H7 (cell line): ENCODE measurements at places on chromosomes 3 and 15. TPM values are rescaled to one million over a fixed set of nuclear protein-coding genes. Genes with fewer than 3 reads are reported as not detected.

DNA sequence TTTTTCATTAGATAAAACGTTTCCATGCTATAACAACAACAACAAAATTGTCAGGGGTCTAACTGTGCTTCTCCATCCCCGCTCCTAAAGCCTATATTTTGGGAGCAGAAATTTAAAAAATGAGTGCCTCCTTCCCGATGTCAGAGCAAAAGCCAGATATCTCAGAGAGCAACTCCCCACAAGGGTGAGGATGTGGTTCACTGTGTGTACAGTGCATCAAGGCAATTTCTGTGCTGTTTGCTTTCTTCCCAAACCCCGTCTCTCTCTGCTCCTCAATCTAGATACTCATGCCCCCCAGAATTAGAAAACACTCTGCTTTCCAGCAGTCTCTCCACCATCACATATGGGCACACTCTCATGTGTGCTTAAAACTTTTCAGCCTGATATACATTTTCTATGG lies 76.7 kb upstream of the MBNL1 start:
- no peak for DNase-seq

GRCh38 chr15:98150536-98150935 lies 190.0 kb downstream of the ARRDC4 start:
- no peak for DNase-seq

WNT7A gene
- 0.04 and 0.07 TPM in 2 replicates for total RNA-seq

GRCh38 chr3:30399394-30400181 lies 206.8 kb upstream of the TGFBR2 start:
- no peak for DNase-seq

CCR9 gene
- not detected in 2 replicates for total RNA-seq

DNA sequence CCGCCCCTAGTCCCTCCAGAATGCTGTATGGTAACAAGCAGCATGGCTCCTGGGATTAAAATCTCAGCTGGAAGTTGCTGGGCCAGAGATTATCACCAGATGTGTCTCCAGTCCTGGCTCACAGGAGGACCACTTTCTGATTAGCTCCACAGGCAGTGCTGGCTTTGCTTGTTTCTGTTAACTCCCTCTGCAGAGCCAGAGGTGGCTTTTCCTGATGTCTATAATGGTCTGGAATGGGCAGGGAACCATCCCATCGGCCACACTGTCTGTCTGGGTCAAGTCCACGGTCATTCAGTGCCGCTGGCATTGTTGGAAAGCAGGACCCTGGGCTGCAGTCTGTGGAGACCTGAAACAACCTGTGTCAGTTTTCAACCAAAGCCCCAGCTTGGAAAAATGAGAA lies 119.6 kb upstream of the CTDSPL start:
- no peak for DNase-seq

DNA sequence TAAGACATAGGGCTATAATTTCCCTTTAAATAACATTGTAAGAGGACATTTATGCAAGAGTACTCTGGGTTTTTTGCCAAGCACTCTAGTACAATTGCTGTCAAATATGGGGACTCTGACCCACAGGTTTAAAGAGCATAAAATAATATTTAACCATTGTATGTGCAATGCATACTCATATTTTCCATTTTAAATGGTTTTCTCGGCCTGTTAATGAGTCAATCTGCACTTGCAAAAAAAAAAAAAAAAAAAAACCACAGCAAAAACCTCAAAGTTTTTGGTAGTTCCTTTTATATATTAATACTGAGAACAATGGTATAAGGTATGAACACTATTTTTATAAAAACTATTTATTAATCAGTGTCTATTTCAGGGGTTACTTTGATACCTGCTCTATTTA lies 304.0 kb upstream of the CBLB start:
- DNase-seq = no peak

DNA sequence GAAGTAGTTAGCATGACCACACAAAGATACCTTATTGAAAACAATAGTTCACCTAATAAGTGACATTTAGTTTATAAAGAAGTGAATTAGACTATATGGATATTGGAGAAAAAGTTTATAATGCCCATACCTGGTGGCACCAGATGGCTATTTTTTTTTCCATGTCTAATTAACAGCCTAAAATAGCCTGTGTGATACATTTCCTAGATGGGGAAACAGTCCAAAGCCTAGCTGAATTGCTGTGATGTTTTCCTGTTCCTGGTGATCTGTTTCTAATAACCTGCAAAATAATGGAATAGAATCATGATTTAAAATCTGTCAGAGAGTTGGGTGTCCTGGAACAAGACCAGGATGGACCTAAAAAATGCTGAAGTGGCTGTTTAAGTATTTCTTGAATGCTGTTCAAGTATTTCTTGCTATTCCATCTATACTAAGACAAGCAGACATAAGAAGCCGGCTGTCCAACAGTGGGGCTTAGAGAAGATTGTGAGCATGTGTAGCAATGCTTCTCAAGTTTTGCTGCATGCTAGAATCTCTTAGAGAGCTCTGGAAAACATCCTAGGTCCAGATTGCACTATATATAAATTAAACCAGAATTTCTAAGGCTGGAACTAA lies 31.3 kb downstream of the LRRC3B start:
- DNase-seq = no peak

DNA sequence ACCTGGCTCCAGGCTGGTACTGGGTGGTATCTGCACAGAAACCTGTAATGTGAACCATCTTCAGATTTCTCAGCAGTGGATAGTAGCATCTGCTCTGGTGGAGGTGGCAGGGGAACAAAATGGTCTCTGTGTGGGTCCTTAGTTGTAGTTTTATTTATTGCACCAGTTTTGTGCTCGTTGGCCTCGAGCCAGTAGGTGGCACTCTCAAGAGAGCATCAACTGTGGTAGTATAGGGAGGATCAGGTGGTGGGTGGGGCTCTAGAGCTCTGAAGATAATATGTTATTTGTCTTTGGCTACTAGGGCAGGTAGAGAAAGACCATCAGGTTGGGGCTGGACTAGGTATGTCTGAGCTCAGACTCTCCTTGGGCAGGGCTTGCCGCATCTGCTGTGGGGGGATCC lies 254.0 kb upstream of the GPR149 start:
- no peak for DNase-seq

GRCh38 chr3:42664438-42664803 lies 10.9 kb downstream of the ZBTB47 start:
- DNase-seq = peak; percentile 61

DNA sequence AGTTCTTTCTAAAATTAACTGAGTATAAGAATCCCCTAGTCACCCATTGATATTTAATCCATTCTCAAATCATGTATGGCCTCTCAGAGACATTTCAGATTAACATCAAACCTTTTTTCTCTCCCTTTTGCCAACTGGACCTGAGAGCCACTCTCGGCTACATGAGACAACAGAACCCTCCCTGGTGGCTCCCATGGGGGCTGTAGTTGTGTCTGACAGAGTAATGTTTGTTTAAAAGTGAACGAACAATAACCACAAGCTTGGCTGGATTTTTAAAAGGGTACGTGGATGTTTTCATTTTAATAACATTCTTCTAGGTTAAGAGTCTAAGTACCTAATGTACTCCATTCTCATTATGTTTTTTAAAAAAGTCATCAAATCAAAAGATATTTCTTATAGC lies 37.1 kb downstream of the P3H2 start:
- no peak for DNase-seq

DNA sequence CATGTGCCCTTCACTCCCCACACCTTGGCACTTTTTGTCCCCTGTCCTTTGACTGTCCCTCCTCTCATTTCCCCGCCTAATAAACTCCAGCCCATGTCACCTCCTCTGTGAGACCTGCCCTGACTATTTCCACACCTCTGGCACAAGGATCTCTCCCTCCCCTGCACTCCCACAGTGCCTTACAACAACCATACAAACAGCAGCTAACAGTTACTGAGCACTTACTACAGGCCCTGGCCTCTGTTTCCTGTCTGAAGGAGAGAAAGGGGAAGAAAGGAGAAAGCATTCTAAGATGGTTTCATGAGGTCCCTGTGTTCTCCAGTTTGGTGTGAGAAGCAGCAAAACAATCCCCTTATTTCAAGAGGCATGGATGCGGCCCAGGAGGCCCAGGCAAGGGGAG lies 20.0 kb upstream of the TRH start:
- DNase-seq = no peak

DNA sequence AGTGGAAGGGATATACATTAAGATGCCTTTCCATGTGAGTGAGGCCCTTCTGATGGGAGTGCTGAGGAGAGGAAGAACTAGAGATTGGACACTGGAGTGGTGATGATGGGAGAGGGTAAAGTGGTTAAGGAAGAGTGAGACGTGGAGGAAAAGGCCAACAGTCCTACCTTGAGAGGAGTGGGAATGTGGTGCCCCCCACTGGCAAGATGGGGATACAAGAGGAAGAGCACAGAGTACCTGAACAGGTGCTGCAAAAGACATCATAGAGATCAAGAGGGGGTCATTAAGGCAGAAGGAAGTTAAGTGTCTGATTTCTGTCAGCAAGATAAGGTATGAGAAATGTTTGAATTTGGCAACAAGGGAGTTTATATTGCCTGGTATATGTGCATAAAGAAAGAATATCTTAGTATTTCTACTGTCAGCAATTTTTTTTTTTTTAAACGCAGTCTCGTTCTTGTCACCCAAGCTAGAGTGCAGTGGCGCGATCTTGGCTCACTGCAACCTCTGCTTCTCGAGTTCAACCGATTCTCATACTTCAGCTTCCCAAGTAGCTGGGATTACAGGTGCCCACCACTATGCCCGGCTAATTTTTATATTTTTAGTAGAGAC lies 34.0 kb downstream of the ARIH2 start:
- peak; percentile 81 for DNase-seq

DNA sequence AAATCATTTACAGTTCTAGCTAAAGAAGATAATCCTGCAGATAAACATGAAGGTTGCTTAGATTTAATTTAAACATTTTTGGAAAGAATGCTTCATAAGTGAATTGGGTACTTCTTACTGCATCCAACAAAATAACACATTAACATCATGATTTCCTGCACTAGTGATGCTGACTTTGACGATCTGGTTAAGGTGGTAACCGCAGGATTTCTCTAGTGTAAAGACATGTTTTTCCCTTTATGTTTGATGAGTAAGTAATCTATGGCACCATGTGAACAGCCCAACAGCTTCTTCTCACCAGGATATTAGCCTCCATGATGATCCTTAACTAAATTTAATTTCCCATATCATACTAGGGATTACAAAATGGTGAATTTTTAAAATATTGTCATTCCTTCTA lies 14.1 kb downstream of the SPPL2A start:
- DNase-seq = no peak

- DNase-seq = no peak
These were observed 6.6 kb upstream of the STARD5 start for GRCh38 chr15:81330366-81331090.
